Stimulated activated memory B cell treated with anti-CD40 and anti-IgM and Interleukin-4, amounts not matched to agents 10 μg/mL and 1 μg/mL and 100 μg/mL, for 72 hours (primary cell): ENCODE measurements at places on chromosomes 5 and 9.

GRCh38 chr9:103660830-103661229 lies 433.3 kb upstream of the SMC2 start:
- H3K27ac ChIP-seq: no peak overlapping the region
- no peak for ATAC-seq
- H3K4me1 ChIP-seq: no peaks in the 10 kb centered on the region
- no peaks in the 10 kb centered on the region for H3K27me3 ChIP-seq

GRCh38 chr9:556199-556598 lies 285.3 kb upstream of the DMRT1 start:
- H3K27me3 ChIP-seq: peaks cover 11% of the 10 kb centered on the region
- H3K4me3 ChIP-seq: no peak overlapping the region
- no peak for ATAC-seq
- peaks cover 7% of the 10 kb centered on the region for H3K4me1 ChIP-seq

DNA sequence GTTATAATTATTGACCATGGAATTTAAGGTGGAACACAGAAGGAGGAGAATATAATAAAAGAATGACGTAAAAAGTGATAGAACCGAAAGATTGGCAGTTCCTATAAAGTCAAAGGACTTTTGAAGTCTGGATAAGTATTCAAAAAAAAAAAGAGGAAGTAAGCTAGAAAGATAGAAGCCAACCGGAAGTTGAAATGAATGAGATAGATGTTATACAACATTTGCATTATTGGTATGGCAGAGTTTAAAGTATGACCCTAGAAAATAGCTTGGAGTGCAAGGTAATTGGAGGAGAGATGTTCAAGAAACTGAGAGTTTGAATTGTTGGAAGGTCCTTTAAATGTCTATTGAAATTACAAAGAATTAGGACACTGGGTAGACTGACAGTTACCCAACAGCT lies 293.6 kb downstream of the FER start:
- H3K36me3 ChIP-seq: peaks cover 11% of the 10 kb centered on the region
- H3K4me1 ChIP-seq: no peaks in the 10 kb centered on the region
- no peak for ATAC-seq
- no peaks in the 10 kb centered on the region for H3K27me3 ChIP-seq

DNA sequence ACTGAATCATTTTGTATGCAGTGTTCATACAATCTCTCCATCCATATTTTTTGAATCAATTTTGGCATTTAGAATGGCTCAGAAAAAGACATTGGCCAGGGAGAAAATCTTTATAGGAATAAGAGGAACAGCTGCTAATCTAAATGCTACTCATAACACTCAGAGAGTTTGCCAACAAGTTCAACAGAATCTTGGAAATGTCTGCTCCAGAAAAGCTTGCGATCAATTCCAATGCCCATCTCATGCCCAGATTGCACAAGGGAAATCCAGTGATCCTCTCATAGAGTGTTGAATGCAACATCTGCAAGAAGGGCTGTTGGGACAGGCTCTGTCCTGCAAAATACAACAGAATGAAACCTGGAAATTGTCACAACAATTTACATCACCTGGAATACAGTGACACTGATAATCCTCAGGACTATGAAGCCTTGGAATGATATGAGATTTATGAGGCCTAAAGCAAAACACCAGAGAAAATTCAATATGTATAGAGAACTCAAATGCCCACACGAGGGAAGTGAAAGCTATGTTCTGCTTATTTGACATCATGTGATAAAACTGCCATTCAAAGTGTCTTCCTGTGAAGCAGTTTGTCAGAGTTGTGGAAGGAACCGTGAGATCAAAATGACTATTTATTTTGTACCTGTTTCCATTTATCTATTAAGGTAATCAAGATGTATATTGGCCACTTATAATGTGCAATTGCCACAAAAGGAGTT lies 190.1 kb downstream of the PARP8 start:
- peaks cover 57% of the 10 kb centered on the region for H3K4me1 ChIP-seq
- ATAC-seq: peak; percentile 87

GRCh38 chr5:139901986-139902385 lies 106.4 kb downstream of the PSD2 start:
- no peaks in the 10 kb centered on the region for H3K36me3 ChIP-seq
- no peak for ATAC-seq
- H3K27ac ChIP-seq: no peak overlapping the region
- no peak overlapping the region for H3K4me3 ChIP-seq
- no peaks in the 10 kb centered on the region for H3K4me1 ChIP-seq
- H3K27me3 ChIP-seq: peaks cover 36% of the 10 kb centered on the region

GRCh38 chr5:55372130-55372925 lies 64.5 kb downstream of the MTREX start:
- no peaks in the 10 kb centered on the region for H3K27me3 ChIP-seq
- H3K4me1 ChIP-seq: no peaks in the 10 kb centered on the region
- ATAC-seq: no peak

DNA sequence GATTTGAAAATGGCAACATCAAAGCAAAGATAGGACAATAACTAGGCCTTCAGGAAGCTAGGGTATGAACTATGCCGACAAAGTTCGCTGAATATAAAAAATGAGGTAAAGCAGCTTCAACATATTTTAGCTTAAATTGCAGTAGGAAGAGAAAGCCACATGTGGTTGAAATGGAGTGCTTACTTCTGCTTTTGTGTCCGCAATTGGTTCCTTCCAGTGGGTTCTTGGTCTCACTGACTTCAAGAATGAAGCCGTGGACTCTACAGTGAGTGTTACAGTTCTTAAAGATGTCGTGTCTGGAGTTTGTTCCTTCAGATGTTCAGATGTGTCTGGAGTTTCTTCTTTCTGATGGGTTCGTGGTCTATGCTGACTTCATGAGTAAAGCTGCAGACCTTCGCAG lies 95.2 kb downstream of the APTX start:
- H3K27ac ChIP-seq: no peak overlapping the region
- peaks cover 74% of the 10 kb centered on the region for H3K27me3 ChIP-seq
- peak; percentile 92 for ATAC-seq
- peaks cover 5% of the 10 kb centered on the region for H3K36me3 ChIP-seq

- no peak overlapping the region for H3K27ac ChIP-seq
- no peaks in the 10 kb centered on the region for H3K4me1 ChIP-seq
- H3K4me3 ChIP-seq: no peak overlapping the region
- ATAC-seq: no peak
- no peaks in the 10 kb centered on the region for H3K36me3 ChIP-seq
These were observed 293.6 kb downstream of the ACTL7B start for GRCh38 chr9:108562176-108562575.

- ATAC-seq: no peak
- no peaks in the 10 kb centered on the region for H3K36me3 ChIP-seq
- no peak overlapping the region for H3K27ac ChIP-seq
- no peak overlapping the region for H3K4me3 ChIP-seq
- H3K4me1 ChIP-seq: peaks cover 4% of the 10 kb centered on the region
These were observed 569.8 kb downstream of the CTNND2 start for GRCh38 chr5:11334404-11334803.

- H3K36me3 ChIP-seq: peaks cover 11% of the 10 kb centered on the region
- H3K27me3 ChIP-seq: peaks cover 16% of the 10 kb centered on the region
- no peak for ATAC-seq
- H3K4me3 ChIP-seq: no peak overlapping the region
- peaks cover 13% of the 10 kb centered on the region for H3K4me1 ChIP-seq
These were observed 41.9 kb downstream of the WDR36 start for GRCh38 chr5:111134087-111134486.

GRCh38 chr5:38414348-38414747 lies 142.1 kb downstream of the LIFR start:
- ATAC-seq: no peak
- H3K27me3 ChIP-seq: no peaks in the 10 kb centered on the region
- no peaks in the 10 kb centered on the region for H3K36me3 ChIP-seq
- H3K4me1 ChIP-seq: no peaks in the 10 kb centered on the region
- no peak overlapping the region for H3K27ac ChIP-seq

- H3K4me1 ChIP-seq: peaks cover 13% of the 10 kb centered on the region
- H3K27me3 ChIP-seq: peaks cover 44% of the 10 kb centered on the region
- H3K36me3 ChIP-seq: no peaks in the 10 kb centered on the region
- H3K4me3 ChIP-seq: no peak overlapping the region
These were observed 12.6 kb downstream of the DNM1 start for GRCh38 chr9:128215491-128216409.

DNA sequence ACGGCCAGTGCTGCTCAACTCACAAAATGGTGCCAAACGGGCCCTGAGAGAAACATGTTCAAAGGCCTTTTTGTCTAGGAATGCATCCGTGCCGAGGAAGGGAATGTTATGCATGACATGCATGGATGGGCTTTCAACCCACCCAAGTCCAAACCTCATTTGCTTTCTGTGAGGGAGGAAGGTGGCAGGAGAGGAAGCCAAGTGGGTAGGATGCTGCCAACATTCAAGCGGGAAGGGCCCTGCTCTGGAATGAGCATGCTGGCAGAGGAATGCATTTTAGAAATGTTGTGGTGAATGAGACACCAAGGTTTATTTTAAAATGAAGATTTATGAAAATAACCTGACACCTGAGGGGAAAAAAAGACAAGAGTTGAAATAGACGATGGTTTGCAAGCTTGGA lies 479.1 kb downstream of the CCDC171 start:
- no peak for ATAC-seq
- no peak overlapping the region for H3K4me3 ChIP-seq
- H3K4me1 ChIP-seq: no peaks in the 10 kb centered on the region
- no peak overlapping the region for H3K27ac ChIP-seq
